Tibial artery (tissue), 4 donors: ENCODE measurements at places on chromosomes 3 and 15.

- DNase-seq: no peak
Observed at GRCh38 chr3:128800241-128801187, 74.5 kb downstream of the RAB7A start.

DNA sequence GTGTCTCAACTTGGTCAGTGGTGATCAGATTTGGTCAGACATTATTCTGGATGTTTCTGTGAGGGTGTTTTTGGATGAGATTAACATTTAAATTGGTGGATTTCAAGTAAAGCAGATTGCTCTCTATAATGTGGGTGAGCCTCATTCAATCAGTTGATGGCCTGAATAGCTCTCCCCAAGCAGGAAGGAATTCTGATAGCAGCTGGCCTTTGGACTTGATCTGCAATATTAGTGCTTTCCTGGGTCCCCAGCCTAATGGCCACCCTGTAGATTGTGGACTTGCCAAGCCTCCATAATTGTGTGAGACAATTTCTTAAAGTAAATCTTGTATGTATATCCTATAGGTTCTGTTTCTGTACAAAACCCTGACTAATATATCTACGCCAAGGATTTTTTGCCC lies 153.9 kb upstream of the TBL1XR1 start:
- DNase-seq: no peak

GRCh38 chr3:112811131-112811884 lies 35.4 kb downstream of the CD200R1L start:
- peak; percentile 24 for DNase-seq

DNA sequence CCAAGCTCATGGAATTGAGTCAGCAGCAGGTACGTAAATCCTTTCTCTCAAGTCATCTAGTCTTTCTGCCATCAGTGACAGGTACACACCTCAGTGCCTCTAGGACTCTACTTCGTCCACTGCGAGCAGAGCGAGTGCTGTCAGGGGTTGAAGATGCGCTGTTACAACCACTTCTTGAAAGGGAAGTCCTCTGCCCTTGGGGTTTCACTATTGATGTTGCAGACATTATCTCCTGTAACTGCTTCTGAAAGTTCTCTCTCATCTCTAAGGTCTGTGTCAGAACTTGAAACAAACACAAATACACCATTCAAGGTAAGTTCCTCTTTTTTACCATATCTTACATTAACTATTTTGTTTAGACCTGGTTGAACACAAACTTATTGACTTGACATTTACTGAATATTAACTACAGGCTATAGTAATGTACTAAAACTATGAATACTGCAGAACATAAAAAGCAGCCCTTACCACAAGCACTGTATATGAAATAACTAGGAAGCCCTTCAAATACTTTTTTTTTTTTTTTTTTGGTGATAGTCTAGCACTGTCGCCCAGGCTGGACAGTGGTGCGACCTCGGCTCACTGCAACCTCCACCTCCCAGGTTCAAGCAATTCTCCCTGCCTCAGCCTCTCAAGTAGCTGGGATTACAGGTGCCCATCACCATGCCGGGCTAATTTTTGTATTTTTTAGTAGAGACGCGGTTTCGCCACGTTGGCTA lies 41.5 kb downstream of the TOPBP1 start:
- no peak for DNase-seq

GRCh38 chr3:154510780-154511179 lies 80.8 kb upstream of the GPR149 start:
- DNase-seq: no peak

DNA sequence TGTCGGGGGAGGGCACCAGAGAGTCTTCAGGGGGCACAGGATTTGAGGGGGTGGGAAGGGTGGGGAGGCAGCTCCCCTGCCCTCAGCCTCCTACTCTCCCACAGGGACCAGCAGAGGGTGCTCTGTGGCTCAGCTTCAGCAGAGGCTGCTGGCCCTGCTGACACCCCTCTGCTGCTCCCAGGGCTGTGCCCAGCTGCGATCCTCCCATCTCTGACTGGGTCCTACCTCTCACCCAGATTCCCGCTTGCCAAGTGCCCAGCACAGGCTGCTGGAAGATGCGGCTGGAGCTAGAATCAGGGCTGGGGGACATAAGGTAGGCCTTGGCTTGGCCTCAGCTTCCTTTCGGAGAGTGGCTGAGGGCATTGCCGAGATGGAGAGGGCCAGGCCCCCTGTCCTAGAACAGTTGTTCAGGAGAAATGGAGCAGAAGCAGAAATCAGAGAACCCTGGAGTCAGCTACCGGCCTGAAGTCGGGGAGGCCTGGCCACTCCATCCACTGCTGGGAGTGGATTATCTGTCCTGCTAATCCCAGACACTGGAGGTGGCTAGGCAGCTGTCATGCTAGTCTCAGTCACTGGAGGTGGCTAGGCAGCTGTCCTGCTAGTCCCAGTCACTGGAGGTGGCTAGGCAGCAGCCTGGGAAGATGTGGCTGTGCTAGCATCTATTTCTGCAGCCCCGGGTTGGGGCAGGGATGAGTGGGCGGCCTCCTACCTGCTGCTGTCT lies 3.9 kb downstream of the GRM2 start:
- no peak for DNase-seq

- DNase-seq: peak; percentile 39
Observed at GRCh38 chr3:138456961-138457862, 22.8 kb downstream of the ESYT3 start.

- DNase-seq: no peak
Observed at GRCh38 chr3:171535799-171536198, 75.6 kb upstream of the TNIK start.

DNA sequence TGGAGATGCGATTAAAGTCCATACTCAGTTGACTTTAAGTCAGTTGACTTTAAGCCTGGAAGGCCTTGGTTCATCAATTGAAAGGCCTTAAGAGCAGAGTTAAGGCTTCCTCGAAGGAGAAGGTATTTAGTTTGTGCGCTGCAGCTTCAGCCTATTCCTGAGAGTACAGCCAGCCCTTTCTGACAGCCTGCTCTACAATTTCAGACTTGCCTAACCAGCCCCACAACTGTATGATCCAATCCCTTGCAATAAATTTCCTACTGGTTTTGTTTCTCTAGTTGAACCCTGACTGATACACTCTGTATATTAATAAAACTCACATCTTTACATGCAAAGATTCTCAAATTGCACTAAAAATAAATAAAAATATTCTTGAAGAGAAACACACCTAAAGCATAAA lies 66.1 kb upstream of the RORA start:
- no peak for DNase-seq

GRCh38 chr15:67779549-67780111 lies 45.7 kb upstream of the SKOR1 start:
- no peak for DNase-seq

DNA sequence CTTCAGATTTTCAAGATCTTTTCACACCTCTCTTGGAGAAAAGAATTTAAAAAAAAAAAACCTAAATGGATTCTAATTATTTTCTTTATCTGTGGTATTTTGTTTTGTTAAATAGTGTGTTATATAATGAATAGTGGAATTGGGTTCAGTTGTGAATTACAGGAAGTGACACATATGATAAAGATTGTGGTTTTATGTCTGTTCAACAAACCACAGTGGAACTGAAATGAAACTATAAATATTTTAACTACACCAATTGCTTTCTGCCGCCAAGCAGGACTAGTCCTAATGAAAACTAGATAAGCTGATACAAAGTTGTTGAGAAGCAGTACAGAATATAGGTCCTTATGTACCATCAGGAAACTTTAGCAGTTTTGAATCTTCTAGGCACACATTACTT lies 121.6 kb downstream of the UBE2E2 start:
- DNase-seq: no peak

DNA sequence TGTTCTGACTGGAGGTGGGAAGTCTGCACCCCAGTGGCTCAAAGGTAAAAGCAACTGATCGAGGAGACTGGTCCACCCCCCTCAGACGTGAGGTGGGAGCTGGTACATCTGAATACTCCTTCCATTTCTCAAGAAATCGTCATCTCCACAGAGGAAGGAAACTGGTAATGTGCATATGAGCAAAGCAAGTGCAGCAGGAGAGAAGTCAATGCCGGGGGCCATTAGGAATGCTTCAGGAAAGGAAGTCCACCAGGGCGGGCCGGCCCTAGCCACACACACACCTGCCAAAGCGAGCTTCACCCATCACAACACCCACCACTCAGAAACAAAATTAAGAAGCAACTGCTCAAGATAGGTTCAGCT lies 8.5 kb downstream of the TBC1D2B start:
- DNase-seq: no peak

- no peak for DNase-seq
Observed at GRCh38 chr15:78663703-78664102, 22.7 kb upstream of the CHRNB4 start.

DNA sequence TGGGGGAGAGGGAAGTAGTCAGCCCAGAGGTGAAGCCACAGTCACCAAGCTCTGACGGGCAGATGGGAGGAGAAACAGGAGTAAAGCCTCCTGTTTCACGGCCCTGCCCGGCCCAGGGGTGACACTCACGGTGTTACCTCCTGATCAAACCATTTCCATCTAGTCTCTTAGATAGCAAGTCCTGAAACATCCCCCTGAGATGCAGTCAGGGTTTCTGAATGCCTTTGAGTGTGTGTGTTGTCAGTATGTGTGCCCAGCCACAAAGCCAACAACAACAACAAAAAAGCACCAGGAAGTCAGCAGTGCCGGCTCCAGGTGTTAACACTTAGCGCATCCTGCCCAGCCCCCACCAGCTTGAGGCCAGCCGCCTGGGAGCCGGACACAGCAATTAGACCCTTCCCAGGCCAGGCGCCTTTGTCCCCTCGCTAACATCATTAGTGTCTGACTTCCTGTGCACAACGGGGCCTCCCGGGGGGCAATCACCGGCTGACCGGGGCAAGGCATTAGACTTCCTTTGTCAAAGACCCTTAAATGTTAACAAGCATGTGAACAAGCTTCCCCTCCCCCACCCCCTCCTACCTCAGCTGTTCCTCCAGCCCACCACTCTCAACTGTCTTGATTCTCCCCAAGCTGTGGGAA lies 34.5 kb downstream of the IL17RD start:
- no peak for DNase-seq

- DNase-seq: no peak
Observed at GRCh38 chr15:82177291-82178010, 85.1 kb downstream of the EFL1 start.

GRCh38 chr3:168925568-168925967 lies 737.9 kb downstream of the MECOM start:
- DNase-seq: no peak

DNA sequence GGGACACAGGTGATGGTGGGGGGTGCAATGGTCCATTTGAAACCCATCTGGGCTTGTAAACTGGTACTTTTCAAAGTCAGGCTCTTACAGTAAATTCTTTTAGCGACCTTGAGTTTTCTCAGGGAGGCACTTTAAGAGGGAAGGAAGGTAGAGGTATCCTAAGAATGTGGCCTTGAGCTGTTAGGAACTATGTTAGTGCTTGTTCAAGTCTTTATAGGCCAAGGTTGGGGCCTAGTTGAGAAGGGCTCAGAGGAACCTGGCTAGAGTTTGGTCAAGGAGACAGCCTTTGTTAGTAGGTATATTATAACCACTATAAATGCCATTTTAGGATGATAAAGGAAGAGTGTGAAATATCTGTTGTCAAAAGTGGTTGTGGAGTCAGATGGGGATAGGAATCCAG lies 9.2 kb upstream of the CCK start:
- no peak for DNase-seq
